ENCODE measurements at places on chromosomes 3 and 15.
A peak's percentile ranks its signal among the peaks of the same experiment; 100 is the strongest.

DNA sequence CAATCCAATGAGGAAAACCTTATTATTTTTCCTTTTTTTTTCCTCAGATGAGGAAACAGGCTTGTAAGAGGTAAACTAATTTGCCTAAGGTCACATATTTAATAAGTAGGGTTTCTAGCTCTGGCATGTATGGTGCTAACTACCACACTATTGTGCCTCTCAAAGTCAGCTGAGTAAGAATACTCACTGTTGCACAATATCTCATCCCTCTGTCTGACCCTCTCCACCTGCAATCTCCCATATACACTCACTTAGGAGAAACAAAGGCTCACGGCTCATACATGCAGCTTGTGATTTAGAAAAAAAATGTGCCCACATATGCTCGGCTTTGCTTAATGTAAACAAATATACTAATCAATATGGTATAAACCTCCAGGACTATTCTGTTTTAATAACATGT, 10.4 kb upstream of the ARIH1 start:
- DNase-seq, result no peak

- no peak for DNase-seq
Observed at GRCh38 chr3:115968871-115969270, 345.6 kb downstream of the GAP43 start.

DNA sequence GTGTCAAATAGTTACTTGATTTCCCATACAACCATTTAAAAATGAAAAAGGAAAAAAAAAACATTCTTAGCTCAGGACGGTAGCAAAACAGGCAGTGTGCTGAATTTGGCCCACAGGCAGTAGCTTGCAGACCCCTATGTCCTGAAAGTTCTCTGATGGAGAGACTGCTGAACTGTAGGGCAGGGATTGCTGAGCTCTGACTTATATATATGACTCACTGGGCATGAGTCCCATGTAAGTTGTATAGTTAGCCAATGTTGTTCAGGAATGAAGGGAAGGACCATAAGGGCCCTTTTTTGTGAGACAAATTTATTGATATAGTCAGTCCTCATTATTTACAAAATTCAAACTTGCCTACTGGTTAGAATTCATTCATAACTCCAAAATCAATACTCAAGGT, 36.9 kb upstream of the FRMD4B start:
- DNase-seq, result no peak

GRCh38 chr3:137970914-137971831, 38.8 kb upstream of the CLDN18 start:
- peak; percentile 26 for DNase-seq

DNA sequence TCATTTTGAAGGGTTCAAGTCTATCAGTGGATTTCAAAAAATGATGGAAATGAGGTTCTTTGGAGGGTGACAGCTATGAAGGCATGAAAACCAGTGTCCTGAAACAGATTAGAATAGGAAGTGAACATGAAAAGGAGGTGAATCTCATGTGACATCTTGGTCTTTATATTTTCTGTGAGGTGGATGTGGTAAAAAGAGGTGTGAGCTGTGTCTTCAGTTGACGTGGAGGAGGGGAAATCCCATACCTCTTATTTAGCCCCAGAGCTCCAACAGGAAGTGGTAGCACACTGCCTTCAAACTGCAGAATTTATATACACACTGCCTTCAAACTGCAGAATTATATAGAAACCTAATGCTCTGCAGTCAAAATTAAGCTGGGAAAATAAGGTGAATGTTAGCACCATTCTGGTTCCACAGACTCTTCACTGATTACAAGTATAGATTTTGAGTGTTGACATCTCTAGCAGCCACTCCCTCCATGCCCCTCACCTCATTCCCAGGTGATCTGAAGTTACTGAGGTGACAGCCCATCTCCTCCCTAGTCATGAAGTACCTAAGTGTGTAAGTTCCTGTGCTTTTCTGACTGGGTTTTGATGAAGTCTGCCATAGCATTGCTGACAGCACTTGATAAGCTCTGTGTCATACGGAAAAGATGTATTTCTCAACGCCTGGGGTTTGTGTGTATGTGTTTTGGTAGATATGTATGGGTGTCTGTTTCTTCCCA, 2.7 kb downstream of the RAB8B start:
- DNase-seq, result no peak
